ENCODE measurements at places on chromosomes 3 and 15.
A peak's percentile ranks its signal among the peaks of the same experiment; 100 is the strongest.

- DNase-seq = no peak
Observed at GRCh38 chr3:51063053-51063452, 322.0 kb upstream of the MANF start.

GRCh38 chr3:8519156-8519555 lies 17.5 kb downstream of the LMCD1 start:
- DNase-seq = no peak

- DNase-seq = no peak
Observed at GRCh38 chr15:80831606-80832224, 52.5 kb downstream of the CEMIP start.

- no peak for DNase-seq
Observed at GRCh38 chr3:172222478-172223071, 183.2 kb downstream of the FNDC3B start.

DNA sequence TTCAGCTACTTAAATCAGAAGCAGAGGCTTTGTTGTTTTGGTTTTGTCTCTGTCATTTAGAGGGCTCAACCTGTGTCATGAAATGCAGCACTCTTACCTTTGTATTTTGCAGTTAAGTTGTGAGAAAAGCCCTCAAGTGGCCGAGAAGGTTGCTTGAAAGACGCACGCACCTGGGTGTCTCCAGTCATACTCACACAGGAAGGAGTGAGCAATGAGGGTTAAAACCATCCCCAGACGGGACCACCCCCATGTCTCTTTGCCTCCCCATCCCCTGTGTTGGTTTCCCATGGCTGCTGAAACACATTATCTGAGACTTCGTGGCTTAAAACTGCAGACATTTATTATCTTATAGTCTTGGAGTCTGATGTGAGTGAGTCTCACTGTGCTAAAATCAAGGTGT lies 376.1 kb upstream of the CFAP20DC start:
- peak; percentile 26 for DNase-seq

GRCh38 chr3:18401300-18401961 lies 23.7 kb downstream of the SATB1 start:
- no peak for DNase-seq

DNA sequence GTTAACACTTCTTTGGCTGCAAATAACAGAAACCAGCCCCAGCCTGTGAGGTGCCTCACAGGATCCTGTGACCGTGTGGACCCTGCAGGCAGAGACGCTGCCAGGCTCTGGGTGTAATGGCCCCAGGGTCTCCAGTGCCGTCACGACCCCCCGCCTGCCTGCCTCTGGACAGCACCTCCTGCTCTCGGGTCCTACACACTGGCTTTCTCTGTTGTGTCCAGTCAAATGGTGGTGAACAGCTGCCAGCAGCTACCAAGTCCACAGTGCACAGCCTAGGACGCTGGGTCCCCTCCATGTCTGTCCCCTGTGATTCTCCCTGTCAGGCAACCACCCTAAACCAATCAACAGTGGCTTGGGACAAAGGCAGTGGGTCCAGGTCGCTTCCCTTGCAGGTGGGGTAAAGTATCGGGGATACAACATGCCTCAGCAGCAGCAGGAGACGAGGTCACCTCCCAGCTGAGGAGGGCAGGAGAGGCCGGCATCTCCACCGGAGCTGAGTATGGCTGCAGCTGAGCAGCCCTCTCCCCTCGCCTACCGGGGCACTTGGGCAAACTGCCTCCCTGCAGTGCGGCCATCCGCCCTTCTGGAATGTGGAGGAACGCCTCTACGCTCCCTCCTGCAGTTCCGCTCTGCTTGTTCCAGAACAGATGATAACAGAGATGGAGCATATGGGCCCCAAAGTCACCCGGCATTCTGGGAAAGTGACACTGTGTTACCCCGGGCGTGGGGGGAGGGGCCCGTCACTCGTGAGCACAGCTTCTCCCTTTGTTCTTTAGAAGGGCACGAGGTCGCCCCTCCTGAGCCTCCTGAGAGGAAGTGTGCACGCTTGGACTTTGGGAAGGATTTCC lies 21.1 kb upstream of the SKOR1 start:
- DNase-seq = peak; percentile 14

- peak; percentile 67 for DNase-seq
Observed at GRCh38 chr3:153284282-153284938, 122.4 kb downstream of the RAP2B start.

GRCh38 chr3:175227126-175227525 lies 368.0 kb downstream of the NAALADL2 start:
- DNase-seq = no peak

DNA sequence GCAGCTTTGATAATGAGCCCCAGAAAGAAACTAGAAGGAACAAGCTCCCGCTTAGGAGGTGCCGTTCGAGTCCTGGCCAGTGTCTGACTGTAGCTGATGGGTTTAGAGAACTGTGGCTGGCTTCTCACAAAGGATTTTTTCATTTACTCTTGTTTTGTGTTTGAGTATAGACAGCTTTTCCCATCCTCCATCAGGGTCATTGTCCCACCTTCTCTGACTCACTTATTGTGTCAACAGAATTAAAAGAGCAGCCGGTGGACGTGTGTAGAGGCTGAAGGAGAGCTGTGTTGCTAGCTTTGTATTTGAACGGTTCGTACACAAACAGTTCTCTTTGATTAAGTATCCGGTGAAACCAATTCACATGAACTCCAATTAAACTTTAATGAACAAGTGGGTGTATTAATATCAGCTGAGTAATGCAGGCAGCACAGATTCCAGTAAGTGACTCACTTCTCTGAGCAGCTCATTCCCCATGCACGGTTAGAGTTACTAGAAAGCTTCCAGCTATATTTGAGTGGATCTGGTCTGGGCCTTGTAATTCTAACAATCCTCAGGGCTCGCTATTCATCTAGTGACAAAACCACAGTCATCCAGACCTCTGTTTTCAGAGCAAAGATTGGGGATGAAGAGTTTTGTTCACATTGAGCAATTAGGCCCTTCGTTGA lies 141.0 kb downstream of the LPP start:
- DNase-seq = no peak

DNA sequence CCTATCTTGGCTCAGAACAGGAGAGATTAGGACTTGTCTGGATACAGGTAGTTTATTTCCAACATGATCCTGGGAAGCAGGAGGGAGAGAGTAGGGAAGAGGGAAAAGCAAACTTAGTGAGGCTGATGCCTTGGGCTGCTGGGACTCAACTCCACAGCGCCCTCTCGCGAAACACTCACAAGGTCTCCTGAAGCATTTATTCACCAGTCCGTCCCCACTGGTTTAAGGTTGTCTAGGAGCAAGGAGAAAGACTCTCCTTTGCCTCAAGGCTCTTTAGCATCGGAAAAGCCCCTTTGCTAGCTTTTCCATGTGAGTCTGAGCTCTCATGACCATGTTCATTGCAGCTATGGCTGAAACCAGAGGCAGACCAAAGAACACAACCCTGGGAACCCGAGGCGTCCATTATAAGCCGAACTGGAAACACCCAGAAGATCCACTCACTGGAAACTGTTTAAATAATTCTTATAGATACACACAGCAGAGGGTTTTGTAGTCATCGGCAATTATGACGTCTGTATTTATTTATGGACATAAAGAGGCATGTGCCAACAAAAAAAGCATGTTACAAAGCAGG lies 244.5 kb downstream of the CD47 start:
- DNase-seq = no peak

GRCh38 chr3:129046037-129046731 lies 14.4 kb upstream of the GP9 start:
- no peak for DNase-seq

DNA sequence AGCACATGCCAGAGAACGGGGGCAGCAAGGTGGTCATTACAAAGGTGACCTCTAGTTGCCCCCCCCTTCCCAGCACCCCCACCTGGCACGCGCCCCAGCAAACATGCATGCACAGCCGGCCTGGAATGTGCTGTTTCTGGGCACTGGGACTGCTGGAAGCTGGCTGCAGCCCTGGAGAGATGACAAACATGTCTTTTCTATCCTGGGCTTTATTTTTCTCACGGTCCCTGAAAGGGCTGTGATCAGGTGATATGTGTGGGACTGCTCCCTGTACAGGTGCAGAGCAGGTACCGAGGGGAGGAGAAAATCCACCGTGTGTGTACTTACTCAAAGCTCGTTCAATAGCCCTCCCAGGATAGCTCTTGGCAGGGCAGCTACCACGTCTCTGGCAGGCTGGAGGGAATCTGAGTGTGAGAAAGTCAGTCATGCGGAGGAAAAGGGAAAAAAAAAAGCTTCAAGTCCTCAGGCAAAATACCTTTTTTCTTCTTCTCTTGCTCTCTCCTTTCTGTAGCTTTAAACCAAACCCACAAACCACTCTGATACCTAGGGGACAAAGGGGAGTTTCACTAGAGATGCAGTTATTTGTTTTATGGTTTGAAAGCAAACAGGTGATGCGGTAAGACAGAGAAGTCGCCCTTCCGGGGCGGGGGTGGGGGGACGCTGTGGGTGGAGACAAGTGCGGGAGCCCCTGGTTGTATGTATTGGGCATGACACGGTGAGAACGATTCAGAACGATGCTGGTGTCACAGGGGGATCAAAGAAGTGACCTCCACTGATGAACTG lies 5.0 kb upstream of the HES1 start:
- peak; percentile 60 for DNase-seq

- no peak for DNase-seq
Observed at GRCh38 chr15:101439285-101439919, 50.1 kb downstream of the PCSK6 start.

DNA sequence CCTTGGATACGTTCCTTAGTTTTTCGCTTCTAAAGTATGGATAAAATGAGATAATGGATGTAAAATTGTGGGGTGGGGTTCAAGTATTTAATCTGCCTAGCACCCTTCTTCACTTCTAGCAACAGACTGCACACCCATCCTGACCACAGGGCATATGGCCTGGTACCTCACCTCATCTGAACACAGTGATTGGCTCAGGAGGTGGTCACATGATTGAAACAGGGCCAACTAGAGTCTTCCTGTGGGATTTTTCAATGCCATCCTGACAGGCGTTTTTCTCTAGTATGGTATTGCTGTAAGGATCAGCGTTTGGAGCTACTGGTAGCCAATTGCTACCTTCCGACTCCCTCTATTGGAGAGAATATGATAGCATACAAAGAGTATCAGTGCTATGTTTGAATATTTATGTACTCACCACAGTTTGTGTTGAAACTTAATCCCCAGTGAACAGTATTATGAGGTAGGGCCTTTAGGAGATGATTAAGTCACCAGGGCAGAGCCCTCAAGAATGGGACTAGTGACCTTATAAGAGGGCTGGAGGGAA lies 172.2 kb downstream of the PPM1L start:
- no peak for DNase-seq

DNA sequence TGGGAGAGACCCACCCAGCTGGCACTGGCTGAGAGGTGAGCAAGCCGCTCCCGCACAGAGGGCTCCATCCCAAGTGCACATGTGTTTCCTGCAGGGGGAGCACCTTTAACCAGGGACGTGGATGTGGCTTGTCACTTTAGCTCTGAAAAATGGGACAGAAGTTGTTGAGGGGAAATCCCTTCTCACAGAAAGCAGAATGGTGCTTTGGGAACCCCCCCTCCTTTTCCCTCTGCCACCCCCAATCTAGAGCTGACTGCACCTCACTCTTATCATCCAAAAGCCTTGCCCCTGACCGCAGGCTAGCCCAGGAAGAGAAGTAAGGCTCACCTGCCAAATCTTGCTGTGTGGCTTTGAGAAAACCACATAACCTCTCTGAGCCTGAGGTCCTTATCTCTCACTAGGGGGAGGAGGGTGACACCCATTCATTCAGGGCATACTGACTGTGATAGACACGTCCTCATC lies 77.9 kb downstream of the RPN1 start:
- DNase-seq = no peak

DNA sequence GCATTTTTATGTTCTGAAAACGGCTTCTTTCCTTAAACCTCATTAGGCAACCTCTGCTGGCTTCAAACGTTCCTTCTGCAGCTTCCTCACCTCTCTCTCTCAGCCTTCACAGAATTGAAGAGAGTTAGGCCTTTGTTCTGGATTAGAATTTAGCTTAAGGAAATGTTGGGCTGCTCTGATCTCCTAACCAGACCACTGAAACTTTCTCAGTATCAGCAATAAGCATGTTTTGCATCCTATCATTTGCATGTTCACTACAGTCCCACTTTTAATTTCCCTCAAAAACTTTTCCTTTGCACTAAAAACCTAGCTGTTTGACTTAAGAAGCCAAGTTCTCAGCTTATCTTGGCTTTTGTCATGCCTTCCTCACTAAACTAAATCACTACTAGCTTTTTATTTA lies 49.5 kb downstream of the SMARCC1 start:
- DNase-seq = no peak

- no peak for DNase-seq
Observed at GRCh38 chr15:75123395-75123794, 78.3 kb upstream of the C15orf39 start.

GRCh38 chr15:98505611-98506031 lies 142.7 kb upstream of the IGF1R start:
- no peak for DNase-seq

DNA sequence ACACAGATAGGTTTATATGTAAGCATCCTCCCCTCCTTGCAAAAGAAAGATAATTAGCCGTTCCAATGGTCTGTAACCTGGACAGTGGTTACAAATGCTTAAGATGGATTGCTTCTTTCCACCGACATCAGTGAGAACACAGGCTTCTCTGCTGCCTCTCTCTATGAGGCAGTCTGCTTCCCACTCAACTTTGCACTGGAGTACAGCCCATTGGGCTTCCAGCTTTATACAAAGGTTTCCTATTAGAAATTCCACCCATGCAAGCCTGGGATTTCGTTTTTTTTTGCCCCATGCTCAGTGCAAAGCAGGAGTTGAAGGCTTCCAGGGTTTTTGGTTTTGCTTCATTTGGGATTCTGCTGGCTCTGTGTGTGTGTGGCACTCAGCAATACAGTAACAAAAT lies 47.3 kb upstream of the C3orf22 start:
- DNase-seq = no peak

DNA sequence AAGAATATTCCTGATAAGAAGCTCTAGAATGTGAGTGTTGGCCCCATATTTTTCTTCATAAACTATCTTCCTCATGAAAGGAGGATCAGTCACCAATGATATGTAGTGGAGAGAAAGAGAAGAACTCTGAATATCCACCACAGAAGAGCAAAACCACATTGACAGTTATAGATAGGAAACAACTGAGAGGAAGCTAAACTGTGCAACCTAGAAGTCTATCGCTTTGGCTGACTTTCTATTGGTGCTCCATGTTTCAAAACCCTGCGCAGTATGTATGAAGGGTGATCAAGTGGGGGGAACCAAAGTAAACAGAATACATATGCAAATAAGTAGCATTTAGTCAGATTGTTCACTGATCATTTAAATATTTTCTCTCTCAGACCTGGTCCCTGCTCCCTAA lies 41.0 kb upstream of the ZNF280D start:
- DNase-seq = no peak

DNA sequence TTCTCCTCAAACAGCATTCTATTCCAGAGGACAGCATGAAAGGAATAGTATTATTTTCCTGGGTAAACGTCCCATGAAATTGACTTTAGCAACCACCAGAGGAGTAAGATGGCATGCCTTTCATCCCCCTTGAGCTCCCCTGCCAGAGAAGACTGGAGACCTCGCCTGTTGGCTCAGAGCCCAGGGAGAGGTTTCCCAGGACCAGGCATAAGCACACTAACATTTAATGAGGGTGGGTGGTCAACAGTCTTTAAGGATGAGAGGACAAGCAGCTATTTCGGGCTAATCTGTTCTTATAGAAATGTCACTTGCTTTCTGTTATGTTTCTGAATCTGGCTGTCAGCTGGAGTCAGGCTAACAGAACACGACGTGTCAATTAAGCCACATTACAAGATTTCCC lies 390.5 kb downstream of the GABRG3 start:
- no peak for DNase-seq

All from CD4-positive, alpha-beta T cell treated with Interleukin-15 for 1 hour (primary cell).